HFFc6 (cell line): ENCODE measurements at places on chromosomes 1 and 21.

DNA sequence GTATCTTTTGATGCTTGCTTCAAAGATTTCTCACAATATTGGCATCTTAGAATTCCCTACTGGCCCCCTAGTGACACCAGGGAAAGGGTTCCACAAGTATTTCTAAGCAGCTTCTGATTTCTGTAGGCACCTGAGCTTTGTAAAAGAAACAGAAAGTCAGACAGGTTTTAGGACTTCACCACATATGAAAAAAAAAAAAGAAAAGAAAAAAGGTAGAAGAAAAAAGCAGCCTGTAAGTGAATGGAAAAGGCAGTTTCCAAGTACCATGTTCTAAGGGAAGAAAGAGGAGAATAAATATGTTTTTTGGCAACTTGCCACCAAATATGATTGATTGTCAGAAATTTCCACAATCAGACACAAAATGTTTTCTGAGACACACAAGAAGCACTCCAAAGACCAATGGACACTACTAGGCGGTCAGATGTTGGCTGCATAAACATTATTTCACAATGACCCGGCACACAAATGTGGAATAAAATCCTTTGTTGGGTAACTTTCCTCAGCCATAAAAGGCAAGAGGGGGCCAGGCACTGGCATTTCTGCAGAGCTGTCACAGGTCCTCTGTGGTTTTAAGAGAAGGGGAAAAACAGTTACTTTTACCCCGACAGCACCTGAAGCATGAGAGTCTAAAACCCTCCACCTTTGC, 12.7 kb upstream of the CPLANE2 start:
- peak; percentile 15 for DNase-seq

DNA sequence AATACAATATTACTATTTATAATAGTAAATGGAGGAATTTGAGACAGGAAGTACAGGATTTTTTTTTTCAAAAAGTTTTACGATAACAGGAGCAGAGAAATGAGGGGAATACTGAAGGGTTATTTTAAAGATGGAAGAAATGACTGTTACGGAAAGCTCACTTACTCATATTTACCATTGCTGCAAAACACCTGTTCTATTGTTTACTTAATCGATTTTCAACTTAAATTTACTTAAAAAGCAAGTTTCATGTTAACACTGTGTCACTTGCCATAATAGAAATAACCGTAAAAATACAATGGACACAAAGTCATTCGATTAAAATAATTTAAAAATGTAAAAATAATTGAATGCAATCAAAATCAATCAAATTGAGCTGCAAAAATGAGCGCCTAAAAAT, 3.4 kb upstream of the EXO1 start:
- DNase-seq = no peak

GRCh38 chr1:164765557-164765956, 206.6 kb downstream of the PBX1 start:
- peak; percentile 91 for DNase-seq

- DNase-seq = no peak
Measured at GRCh38 chr1:240909701-240910457, 297.9 kb upstream of the GREM2 start.

GRCh38 chr1:97138515-97139032, 417.0 kb downstream of the PTBP2 start:
- no peak for DNase-seq
